ENCODE measurements at places on chromosomes 5 and 9.
A peak's percentile ranks its signal among the peaks of the same experiment; 100 is the strongest.

GRCh38 chr5:167864801-167865200 lies 426.6 kb upstream of the WWC1 start:
- DNase-seq, result no peak

GRCh38 chr9:82745919-82746318 lies 317.0 kb downstream of the RASEF start:
- DNase-seq, result no peak

DNA sequence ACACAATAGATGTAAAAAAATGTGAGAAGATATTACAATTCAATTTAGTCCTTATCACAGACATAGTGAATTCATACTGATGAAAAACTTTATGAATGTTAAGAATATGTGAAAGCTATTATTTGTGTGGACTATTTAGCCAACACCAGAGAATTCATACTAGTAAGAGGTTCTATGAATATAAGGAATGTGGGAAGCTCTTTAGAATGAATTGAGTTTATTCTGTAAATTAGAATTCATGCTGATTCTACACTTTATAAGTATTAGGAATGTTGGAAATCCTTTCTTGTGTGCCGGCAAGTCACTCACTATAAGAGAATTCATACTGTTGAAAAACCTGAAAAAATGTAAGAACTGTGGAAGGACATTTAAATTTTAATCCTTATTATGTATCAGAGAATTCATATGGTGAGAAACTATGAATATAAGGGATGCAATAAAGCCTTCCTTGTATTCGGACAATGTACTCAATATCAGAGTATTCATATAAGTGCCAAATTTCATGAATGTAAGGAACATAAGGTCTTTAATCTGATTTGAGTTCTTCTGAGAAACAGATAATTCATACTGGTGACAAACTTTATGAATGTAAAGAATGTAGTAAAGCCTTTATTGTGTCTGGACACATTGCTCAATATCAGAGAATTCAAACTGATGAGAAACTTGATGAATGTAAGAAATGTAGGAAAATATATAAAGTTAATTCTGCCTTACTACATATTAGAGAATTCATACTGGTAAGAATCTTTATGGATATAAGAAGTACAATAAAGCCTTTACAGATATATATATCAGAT lies 21.6 kb upstream of the PCDHA1 start:
- no peak for DNase-seq

DNA sequence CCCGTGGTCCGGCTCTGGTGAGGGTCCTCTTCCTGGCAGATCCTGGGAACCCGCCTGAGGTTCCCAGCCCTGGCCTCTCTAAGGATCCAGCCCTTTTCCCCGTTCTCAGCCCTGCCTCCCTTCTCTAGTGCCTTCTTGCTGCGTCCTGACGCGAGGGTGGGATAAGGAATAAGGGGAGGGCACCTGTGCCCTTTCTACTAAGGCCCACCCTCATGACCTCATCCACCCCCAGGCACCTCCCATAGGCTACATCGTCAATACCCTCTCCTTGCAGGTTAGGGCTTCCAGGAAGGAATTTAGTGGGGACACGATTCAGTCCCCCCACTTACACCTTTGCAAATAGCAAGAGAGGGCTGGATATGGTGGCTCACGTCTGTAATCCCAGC lies 10.7 kb upstream of the DIPK1B start:
- DNase-seq, result no peak

GRCh38 chr5:18888821-18889220 lies 1099.2 kb downstream of the CDH18 start:
- DNase-seq, result no peak

DNA sequence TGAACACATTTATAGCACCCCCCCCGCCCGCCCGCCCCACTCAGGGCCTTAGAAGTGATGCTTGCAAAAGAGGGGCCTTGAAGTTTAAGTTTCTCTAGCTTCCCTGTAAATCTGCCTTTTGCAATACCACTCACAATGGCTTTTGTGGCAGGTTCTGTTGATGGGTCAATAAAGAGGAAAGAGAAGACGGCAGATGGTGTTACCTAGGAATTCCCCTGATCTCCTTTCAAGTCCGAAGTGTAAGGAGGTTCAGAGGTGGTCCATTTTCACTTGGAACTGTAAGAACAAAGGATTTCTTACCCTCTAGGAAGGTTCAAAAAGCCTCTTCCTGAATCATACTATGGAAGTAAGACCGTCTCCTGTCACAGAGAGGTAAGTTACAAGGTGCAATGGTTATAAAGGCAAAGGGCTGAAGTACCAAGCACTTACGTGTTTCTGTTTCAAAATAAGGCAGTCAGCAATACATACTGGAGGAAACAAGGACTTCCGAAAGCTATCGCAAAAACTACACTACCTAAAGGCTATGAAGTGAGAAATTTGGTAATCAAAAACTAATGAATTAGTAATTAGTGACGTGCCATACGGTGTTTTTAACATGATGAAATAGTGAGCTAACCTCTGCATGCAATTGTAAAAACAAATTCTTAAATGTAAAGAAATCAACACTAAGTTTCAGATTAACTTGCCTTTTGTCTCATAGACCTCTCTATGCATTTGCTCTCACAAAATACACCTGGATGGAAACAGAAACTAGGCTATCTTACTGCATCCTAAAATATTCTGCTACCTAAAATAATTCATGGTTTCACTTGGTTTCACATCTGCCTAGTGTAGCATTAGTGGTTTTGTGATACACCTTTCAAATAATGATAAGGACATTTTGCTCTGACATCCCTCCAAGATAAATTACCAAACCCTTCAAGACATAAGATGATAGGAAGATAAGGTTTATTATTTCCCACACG lies 589.4 kb upstream of the FAM174A start:
- no peak for DNase-seq

DNA sequence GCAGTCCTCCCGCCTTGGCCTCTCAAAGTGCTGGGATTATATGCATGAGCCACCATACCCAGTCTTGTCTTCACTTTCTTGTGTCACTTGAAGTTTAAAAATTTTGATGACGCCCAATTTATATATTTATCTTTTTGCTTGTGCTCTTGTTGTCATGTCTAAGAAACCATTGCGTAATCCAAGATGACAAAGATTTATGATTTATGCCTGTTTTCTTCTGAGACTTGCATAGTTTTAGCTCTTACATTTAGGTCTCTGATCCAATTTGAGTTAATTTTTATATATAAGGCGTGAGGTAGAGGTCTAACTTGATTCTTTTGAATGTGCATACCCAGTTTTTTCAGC lies 18.6 kb downstream of the ANKHD1 start:
- no peak for DNase-seq

GRCh38 chr9:2320114-2320513 lies 301.5 kb upstream of the VLDLR start:
- no peak for DNase-seq

GRCh38 chr5:107294669-107295068 lies 376.1 kb downstream of the EFNA5 start:
- no peak for DNase-seq

DNA sequence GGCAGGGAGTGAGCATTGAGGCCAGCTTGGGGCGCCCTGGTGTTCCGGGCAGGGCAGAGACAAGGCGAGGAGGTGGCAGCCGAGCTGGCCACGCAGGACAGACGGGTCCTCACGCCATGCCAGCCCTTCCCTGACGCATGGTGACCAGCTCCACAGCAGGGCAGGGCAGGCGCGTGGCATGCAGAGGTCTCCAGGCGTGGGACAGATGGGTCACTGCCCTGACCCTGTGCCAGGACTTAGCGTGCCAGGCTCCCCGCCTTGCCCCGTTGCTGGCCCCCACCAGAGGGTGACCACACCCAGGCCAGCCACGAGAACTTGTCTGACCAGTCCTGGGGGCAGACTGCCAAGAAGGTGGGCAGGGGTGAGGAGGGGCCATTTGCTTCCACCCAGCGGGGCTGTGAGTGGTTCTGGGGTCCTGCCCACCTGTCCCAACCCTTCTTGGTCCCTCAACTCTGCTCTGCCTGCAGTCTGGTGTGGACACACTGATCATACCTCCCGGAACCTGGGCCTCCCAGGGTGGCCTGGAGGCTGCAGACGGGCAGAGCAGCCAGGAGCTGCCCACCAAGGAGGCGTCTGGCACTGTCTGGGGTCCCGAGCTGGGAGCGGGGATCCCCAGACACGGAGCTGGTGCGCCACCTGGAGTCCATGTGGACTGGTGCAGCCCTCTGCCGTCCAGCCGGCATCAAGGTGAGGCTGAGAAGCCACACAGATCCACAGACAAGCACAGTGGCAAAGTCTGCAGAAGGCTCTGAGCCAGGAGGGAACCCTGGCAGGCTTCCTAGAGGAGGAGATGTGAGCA lies at the start of gene RNF224:
RNF224 (plus strand) TSS at position 449 of the 799 bp plus-strand sequence. CDS start 834 bp downstream, outside the sequence.
- peak; percentile 47 for DNase-seq

- DNase-seq, result no peak
These were observed 26.6 kb downstream of the PHF2 start for GRCh38 chr9:93603011-93603410.

DNA sequence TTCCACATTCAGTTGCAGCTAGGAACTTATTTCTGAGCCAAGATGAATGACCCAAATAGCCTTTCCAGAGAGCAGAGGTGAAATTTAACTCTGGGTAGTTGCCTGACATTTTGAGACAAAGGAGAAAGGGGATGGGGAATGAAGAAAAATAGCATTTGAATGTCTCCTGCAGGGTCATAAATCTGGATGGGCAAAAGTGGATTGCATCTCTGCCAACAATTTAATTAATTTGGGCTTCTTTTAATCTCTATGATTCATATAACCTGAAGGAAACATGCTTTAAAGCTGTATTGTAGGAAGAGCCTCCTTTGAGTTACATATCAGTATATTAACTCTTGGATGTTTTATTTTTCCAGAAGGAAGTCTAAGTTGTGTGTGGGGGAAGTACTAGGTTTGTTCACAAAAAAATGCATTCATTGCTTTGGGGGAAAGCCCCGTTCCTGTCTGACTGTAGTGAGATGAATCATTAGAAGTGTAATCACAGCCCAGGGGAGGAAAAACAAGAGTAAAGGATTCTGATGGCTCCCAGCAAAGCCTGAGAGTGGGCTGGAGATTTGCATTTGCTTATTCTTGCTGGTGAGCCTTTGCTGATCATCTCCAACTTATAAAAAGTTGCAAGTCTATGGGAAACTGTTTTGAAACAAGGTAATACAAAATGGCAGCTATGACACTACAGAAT lies 133.0 kb upstream of the IQGAP2 start:
- no peak for DNase-seq

- DNase-seq, result no peak
These were observed 92.5 kb upstream of the ZNF366 start for GRCh38 chr5:72599519-72600370.

DNA sequence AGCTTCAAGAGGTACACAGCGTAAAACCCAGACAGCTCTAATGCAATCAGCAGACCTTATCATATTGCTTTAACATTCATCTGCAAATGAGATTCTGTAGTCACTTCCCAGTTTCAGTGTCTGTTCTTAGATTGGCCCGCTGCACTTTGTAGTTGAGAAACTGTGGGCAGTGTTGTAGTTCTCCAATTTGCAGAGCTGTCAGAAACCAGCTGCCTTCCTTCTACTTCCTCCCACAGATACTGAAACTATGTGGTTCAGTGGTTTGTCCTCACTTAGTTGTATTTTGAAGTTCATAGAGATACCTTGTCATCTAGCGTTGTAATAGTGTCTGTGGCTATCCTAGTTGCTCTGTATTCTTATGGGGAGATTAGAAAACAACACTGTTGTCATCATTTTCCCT lies 39.6 kb upstream of the TRIM36 start:
- DNase-seq, result no peak

DNA sequence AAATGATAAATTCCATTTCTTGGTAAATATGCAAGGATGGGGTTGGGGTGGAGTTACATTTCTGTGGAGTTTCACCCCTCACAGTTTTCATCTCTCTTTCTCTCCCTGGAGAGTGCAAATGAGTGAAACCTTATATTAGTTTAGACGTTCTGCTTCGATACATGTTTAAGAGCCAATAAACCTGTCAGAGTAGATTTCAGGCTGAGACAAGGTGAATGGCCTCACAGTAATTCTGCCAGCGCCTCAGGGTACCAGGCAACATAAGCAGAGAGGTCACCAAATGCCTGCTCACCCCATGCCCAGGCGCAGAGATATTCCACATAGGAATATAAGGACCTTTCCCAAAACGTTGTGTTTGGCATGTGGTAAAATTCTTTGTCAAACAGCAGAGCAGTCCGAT lies 154.9 kb upstream of the VLDLR start:
- no peak for DNase-seq

- no peak for DNase-seq
These were observed 319.5 kb upstream of the ACTBL2 start for GRCh38 chr5:57802131-57802530.

DNA sequence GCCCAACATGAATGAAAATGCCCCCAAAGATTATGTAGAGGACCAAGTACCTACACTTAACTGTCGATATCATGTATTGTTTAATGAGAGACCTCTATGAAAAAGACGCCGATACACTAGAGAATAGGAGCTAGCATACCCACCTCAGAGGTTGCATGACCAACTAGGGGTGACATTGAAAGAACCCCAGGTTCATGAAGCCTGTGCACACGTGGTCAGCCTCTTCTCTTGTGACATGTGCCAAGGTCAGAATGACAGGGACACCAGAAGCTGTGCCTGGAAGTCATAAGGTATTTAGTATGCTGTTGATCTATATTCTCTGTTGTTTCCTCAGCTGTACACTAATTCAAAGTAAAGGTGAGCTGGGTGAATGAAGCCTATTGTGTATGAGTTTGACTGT lies 1594.1 kb downstream of the EFNA5 start:
- no peak for DNase-seq

- DNase-seq, result no peak
These were observed 3.6 kb upstream of the SPATA24 start for GRCh38 chr5:139407517-139407916.

DNA sequence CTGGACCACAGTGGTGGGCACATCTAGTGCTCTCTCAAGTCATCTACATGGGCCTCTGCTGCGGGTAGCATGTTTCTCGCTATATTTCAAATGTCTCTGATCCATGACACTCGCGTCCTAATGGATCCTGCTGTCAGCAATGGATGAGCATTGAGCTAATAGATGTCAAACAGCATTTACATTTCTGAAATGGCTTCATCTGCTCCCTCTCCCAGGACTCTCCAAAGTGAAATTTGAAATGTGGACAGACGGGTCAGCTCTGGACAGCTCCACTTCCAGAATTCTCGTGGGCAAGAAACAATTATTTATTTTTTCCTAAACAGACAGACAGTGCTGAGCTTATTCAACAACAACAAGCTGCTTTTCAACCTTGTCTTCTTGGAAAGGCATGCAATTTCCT lies 58.1 kb downstream of the FSTL4 start:
- DNase-seq, result no peak

GRCh38 chr5:75460942-75461610 lies 50.4 kb downstream of the CERT1 start:
- DNase-seq, result no peak

DNA sequence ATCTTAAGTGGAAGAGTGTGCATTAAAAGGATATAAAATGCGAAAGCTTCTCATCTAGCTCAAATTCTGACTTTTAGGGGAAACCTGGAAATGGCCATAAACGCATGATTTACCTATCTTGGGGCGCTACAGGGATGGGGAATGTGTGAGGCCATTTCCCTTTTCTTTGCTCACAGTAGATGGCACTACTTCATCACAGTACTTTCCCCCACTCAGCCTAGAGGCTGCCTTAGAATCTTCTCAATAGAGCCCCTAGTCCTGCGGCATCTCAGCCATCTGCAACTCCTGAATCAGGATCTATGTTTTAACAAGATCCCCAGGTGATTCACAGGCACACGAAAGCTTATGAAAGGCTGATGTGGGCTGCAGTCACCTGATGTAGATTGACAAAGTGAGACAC lies 110.8 kb downstream of the LHFPL2 start:
- DNase-seq, result no peak

Measured in amniotic stem cell (primary cell).